ENCODE measurements at places on chromosomes 5 and 9. TPM values are rescaled to one million over a fixed set of nuclear protein-coding genes. Genes with fewer than 3 reads are reported as not detected.
A peak's percentile ranks its signal among the peaks of the same experiment; 100 is the strongest.

The CERCAM gene
- 48.0 TPM for polyA plus RNA-seq

GRCh38 chr5:546376-546908, 22.2 kb upstream of the SLC9A3 start:
- DNase-seq, result no peak

GRCh38 chr9:7967851-7968250, 168.3 kb upstream of the DMAC1 start:
- DNase-seq, result no peak

DNA sequence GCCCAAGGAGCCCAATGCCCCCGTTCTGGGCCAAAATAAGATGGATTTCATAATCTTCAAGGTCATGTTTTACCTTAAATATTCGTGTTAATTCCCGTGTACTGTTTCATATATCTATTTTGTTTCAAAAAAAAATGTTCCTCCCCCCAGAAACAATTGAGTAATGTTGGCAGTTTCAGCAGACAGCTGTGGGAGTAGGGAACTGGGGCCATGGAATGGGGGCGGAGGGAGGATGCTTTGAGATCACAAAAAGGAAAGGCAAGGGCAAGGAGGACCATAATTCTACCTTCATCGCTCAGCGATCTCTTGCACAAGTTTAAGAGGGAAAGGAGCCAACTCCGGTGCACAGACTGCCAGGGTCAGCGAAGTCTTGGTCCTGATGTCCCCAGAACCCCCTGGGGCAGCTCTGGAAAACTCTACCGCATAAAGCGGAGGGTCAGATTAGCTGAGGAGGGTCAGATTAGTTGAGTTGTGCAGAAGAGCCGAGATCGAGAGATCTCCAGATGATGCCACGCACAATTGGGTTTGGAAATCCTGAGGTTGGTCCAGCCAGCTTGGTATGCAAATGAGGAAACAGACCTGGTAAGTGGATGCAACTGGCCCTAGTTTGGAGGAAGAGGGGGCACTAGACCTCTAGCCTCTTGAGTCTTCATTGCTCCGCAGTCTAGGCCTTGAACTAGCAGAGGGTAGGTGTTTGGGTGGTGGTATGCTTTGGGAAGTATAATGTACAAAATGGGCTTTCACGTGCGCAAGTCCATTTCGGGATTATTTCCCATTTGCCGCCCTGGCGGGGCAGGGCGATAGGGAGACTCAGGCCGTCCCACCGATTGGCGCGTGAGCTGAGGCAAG, 24.0 kb downstream of the CDKN2A start:
- no peak for DNase-seq

DNA sequence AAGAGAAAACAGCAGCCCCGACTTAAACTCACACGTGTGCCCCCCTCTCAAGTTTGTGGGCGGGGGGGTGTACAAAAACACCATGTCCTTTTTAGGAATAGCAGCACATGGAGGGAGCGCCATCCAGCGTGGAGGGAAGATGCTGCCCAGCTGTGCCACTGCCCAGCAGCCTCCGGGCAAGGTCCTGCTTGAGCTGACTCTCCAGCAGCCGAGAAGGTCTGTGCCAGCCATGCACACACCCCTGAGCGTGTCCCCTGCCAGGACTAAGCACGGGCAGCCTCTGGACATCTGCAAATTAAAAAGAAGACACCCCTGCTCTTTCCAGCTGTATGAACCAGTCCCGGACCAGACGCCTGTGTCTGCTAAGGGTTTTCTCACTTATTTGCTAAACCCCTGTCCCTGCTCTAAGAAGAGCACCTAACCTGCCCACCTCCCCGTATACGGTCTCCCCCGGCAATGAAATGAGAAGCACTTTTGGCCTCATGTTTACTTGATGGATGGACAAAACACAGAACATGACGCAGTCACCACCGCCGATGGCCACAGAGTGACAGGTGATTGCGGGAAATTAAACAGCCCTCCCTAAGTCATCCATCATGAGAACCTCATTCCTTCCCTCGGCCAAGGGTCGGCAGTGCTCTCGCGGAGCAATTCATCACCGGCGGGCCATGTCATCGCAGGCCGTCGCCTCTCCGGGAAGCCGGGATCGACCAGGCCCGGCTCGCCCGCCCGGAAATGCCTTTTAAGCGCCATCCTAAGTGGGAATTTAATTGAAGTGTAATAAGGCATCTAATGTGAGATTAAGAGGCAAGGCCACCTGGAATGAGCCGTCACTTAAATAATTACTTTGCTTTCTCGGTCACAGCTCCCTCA, 96.9 kb downstream of the OLFM1 start:
- no peak for DNase-seq

GRCh38 chr5:50595199-50595598, 71.2 kb upstream of the PARP8 start:
- no peak for DNase-seq

GRCh38 chr5:155293605-155294178, 280.1 kb downstream of the KIF4B start:
- no peak for DNase-seq

The GMCL2 gene
- not detected for polyA plus RNA-seq

- DNase-seq, result no peak
These were observed 67.1 kb downstream of the EHMT1 start for GRCh38 chr9:137685741-137686420.

DNA sequence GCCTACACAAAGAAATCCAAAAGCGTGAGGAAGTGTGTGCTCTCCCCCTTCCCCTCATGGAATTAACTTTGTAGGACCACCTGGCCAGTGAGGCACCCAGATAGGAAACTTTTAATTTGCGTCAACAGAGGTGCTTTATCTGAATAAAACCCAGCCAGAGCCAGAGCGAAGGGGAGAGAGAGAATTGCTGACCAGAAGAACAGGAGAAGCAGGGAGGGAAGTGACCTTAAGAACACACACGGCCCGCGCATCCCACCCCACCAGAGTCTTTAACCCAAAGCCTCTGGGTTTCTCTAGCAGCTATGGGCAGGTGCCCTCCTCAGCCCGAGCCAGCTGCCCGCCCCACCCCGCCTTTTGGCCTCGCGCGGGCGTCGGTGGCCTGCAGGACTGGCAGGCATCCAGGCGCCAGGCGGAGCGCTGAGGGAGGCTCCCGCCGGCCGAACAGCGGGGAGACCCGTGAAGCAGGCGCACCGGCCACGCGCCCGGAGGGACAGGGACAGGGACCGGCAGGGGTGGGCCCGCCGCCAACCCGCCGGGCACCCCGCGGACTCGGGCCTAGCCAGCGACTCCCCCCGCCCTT, 580 bp downstream of the ERAP1 start:
- peak; percentile 50 for DNase-seq

The PLEKHG4B gene
- 15.9 TPM for polyA plus RNA-seq

DNA sequence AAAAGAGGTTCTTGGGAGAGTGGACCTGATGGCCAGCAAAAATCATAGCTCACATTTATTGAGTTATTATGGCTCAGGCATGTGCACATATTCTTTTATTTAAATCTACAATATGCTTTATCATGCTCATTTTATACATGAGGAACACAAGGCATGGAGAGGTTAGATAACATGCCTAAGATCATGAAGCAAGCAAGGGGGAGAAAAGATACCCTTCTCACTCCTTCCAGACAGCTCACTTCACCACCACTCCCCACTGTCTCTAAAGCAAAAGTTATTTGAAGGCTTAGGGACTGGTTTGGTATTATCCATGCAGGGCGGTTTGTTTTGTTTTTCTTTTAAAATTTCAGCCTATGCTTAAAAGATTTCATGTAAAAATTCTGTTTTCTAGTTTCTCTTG, 59.0 kb upstream of the PDE8B start:
- no peak for DNase-seq
